ENCODE measurements at places on chromosomes 4 and X. TPM values are rescaled to one million over a fixed set of nuclear protein-coding genes. Genes with fewer than 3 reads are reported as not detected.

The FRG2 gene
- not detected for total RNA-seq

The XAGE1B gene
- total RNA-seq = not detected

The TIGD4 gene
- 0.33 TPM for total RNA-seq

The TRIM61 gene
- not detected for total RNA-seq

The TKTL2 gene
- not detected for total RNA-seq

The PLXNB3 gene
- total RNA-seq = 14.3 TPM

The SCD5 gene
- total RNA-seq = 2.0 TPM
